Hematopoietic multipotent progenitor cell (in vitro differentiated cells): ENCODE measurements at places on chromosomes 4 and X.
A peak's percentile ranks its signal among the peaks of the same experiment; 100 is the strongest.

DNA sequence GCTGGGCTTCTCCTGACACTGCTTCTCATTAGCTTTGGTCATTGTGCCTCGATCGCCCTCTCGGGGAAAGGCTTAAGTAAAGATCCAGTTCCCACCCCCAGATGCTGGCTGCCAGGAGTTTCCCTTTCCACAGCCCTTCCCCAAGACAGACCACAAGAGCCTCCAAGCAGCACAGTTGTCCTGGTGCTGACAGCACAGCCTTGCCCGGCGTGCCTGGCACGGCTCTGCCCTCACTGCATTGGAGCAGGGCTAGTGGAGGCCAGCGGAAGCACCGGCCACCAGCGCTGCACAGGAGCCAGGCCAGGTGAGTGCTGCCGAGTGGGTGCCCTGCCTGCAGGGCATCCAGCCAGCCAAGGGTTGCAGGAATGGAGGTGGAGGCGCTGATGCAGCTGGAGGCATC lies 9.7 kb upstream of the MSANTD1 start:
- DNase-seq: no peak

DNA sequence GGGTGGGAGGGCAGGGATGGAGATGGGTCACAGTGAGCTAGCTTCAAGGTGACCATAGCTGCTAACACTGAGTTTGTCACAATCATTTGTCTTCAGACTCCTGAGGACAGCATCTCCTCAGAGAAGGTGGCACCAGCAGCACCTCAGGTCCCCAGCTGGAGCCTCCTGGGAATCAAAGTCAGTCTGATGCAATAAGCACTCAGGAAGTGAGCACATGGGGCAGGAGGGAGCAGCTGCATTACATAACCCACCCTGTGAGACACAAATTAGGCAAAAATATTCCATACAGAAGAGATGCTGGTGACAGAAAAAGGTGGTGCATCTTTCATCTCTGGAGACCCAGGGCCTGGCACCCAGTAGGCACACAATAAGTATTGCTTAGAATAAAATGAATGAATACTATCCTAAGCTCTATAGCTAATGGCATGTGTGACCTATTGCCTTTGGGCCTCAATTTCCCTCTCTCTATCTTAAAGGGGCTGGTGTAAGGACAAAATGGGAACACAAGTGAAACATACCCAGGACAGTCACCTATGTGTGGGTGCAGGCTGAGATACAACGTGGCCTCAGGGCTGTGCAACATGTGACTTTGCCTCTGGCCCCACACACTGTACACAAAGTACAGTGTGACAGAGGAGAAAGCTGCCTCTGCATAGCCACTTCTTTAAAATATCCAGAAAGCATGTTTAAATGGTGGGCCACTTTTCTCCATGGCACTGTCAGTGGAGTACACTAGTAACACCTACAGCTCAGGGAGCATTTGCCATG lies 37.1 kb downstream of the SLC39A8 start:
- DNase-seq: no peak

DNA sequence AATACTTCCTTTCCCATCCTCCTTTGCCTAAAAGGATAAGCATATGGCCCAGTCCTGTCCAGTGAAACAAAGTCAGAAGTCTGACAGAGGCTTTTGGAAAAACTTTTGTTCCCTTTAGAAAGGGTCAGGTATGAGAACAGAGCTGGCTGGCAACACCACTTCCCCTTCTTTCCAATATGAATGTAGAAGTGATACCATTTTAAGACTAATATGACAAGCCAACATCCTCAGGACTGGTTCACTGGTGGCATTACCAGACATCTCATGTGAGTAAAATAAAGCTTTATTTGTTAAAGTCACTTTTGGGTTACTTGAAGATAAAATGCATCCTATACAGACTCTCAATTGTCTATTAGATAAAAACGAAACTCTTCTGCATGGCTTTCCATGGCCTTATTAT lies 83.6 kb upstream of the PTCHD1 start:
- no peak for DNase-seq

DNA sequence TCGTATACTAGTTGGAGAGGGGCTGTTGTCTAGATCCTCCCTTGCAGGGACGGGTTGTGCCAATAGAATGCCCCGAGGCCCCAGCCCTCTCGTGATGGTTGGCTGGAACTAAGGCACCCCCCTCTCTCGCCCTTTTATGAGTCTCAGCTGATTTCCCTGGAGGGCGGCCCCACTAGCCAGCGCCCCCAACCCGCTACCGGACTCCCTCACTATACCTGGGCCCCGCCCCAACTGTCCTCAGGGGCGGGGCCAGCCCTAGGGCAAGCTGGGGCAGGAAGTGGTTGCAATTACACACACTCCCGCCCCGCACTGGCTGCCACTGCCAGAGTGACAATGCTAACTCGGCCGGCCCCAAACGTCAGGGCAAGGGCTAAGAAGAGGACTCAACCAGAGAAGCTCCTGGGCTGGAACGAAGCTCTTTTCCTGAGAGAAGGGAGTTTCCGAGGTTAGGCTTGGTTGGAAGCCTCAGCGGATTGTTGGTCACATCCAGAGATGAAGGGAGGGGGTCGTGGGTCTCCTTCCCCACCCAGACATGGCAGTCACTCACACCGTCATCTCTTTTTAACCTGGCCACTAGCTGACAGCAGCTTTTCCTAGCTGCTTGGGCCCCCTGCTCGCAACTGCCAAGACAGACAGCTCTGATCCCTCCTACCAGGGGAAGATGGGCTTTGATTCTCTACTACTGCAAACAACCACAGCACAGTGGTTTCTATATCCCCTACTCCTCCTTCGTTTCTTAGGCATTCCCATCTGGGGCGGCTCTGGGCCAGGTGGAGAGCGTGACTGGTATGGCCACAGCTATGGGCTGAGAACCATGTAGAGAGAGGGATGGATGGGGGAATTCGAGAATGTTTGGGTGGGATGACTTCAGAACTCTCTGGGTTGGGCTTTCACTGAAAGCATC lies 21.0 kb upstream of the BCORL1 start:
- no peak for DNase-seq

DNA sequence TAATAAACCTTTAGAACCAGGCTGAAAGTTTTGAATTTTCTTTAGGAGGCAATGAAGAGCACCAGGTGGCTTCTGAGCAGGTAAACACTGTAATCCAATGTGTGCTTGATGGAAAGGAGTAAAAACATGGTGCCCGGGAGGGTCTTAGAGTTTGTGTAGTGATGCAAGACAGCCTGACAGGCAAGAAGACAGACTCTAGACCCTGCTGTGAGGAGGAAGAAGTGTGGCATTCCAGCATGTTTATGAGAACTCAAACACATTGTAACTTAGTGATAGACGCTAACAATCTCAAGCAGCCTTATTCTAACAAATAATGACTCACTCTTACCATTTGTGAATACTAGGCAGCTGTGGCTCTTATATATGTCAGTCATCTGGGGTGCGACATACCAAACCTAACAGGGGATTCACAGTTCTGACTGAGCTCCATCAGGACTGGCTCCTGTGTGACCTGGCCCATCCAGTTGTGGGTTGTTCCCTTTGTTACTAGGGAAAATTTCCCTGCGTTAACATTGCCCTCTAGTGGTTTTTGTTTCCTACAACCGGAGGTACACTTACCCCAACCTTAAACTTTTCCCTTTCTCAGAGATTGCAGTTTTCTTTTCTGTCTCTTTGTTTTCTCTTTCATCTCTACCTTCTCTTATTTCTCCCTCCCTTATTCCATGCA lies 53.8 kb downstream of the VSIG4 start:
- peak; percentile 78 for DNase-seq

DNA sequence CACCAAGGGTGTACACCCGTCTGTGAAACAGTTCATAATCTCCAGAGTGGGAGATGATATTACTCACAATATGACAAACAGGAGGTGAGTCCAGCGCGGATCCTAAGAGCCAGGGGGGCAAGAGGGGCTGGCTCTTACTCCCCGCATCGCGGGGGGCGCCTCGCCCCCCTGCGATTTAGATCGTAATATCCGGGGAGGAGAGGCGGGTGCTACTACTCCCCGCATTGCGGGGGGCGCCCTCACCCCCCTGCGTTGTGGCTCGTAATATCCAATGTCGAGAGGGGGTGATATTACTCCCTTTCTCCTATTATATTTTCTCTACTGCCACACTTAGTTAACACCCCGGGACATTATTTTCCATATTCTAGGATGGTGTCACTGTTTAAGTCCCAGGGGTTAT lies 131.9 kb downstream of the ADRA2C start:
- DNase-seq: no peak

- DNase-seq: peak; percentile 60
These were observed 227.7 kb downstream of the BCOR start for GRCh38 chrX:39869846-39870601.

DNA sequence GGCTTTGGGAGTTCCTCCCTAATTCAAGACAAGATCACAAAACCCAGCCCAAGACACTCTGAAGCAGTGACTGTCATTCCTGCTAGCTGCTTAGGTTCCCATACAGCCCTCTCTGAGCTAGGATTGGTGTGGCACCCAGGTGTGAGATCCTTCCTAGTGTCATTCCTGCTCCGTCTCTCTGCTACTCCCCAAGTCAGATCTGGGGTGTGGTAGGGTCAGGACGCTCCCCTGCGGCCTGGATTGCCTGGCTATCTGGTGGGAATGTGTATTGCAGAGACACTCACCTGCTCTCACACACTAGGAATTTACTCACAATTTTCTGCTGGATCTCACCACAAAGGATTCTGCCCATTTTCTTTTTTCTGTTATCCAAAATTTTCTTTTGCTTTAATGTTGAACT lies 560.8 kb upstream of the ATOH1 start:
- DNase-seq: no peak

GRCh38 chrX:39808471-39808917 lies 289.3 kb downstream of the BCOR start:
- DNase-seq: no peak

DNA sequence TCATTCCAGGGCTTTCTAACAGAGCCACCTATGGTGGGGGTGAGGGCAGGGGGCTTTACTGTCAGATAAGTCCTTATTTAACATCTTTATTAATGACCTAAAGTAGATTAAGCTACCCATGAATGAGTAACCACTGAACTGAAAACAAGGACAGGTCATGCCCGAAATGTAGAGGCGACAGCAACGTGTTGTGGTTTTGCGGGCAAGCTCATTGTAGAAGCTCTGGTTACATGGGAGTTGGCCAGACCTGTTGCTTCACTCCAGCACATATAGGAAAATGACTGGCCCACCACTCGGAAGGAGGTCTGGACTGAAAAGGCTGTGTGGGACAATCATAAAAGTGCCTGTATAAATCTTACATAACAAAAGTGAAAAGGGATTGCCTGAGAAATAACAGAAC lies 109.6 kb upstream of the NDP start:
- DNase-seq: no peak
